ENCODE measurements at places on chromosomes 2 and 18.

GRCh38 chr18:45962461-45962860 is 4.7 kb downstream of the EPG5 start:
- DNase-seq, result no peak

DNA sequence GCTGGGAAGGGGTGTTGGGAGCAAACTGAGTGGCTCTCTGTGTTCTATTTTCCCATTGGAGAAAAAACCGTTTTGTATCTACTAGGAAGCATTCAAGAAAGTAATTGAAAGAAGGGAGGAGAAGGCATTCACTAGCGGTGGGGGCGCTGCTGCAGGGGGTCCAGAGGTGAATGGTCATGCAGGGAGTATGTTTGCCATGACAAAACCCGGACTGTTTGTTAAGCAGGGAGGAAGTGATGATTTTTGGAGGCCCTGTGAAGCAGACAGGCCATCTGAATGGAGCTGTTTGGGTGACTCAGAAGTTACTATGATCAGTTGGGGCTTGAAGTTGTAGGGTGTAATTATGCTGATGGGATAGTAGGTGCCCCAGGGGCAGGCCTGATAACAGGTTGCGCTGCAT is 7.0 kb downstream of the TAF4B start:
- DNase-seq, result no peak

DNA sequence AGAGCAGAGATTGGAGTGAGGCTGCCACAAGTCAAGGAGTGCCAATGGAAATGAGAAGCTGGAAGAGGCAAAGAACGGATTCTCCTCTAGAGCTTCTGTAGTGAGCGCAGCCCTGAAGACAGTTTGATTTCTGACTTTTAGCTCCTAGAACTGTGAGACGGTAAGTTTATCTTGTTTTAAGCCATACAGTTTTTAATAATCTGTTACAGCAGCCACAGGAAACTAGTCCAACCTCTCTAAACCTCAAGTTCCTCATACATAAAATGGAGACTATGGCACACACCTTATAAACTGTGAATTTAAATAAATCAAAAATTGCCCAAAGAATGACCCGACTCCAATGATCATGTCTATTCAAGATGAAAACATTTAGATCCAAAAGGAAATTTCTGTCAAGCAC is 596.5 kb downstream of the BCL11A start:
- DNase-seq, result no peak

DNA sequence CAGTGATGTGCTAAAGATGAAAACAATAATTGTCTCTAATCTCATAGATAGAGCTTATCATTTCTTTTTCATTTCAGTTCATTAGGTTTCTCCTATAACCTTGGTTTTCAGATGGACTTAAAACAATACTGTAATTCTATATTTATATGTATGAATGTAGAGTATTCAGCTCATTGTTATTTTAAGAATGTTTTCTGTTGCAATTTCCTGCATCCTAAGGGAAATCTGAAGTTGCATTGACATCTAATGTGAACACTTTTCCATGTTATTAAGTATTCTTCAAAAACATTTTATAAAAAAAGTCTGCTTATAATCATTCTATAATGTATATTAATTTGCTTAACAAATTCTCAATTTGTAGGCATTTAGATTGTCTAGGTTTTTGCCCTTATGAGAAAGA is 288.9 kb downstream of the XIRP2 start:
- no peak for DNase-seq

DNA sequence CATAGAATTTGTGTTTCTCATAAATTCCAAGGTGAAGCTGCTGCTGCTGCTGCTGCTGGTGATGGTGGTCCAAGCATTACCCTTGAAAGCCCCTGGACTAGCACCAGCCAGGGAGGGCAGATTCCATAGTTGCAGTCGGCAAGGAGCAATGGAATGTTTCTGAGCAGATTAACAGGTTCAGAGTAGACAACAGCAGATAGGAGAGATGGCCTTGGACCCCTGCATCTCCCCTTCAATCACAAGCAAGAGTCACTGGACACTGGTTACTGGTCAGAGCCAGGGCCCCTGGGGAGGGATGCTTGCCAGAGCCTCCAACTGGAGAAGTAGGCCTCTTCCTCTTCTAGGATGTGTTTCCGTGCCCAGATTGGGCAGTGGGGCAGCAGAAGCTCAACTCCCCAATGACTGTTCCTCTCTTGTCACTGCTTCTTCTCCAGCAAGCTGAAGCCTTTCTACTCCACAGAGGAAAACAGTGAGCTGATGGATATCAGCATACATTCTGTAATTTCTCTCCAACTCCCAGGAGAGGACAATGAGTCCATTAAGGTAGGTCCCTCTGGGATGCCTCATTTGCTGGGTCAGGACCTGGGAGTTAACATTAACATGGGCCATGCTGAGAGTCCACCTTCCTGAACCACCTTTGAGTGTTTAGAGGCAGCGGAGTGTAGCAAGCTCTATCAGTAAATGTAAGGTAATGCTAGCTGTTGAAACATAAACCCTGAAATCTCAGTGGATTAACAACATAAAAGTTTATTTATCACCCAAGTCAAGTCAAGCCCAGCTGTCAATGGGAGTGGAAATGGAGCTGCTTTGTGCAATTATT is 35.3 kb downstream of the MROH2A start:
- no peak for DNase-seq

- DNase-seq, result no peak
Observed at GRCh38 chr2:11681722-11682589, 12.0 kb upstream of the NTSR2 start.

DNA sequence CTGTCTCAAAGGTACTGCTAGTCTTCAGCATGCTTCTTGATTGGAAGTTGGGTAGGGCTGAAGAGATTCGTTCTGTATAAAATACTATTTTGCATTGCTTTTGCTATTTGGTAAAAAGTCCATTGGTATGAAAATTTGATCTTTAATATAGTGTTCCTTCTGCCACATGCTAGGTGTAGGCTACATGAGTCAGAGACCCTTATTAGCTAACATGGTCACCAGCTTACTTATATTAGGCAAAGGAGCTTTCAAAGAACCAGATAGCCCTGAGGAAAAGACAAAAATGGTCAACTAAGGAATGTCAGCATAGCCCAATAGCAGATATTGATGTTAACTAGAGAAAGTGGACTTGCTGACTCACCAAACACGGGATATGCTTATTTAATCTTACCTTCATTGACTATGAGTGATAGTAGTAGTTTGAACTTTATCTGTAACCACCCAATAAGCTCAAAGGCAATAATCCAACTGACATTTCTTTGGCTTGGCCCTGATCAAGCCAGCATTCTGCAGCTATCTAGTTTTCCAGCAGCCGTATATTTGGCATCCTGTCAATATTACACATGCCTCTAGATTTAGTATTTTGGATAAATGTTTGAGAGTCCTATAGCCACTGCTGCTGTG is 110.0 kb downstream of the TPGS2 start:
- no peak for DNase-seq

- no peak for DNase-seq
Observed at GRCh38 chr18:29181151-29181901, 1004.4 kb upstream of the CDH2 start.

DNA sequence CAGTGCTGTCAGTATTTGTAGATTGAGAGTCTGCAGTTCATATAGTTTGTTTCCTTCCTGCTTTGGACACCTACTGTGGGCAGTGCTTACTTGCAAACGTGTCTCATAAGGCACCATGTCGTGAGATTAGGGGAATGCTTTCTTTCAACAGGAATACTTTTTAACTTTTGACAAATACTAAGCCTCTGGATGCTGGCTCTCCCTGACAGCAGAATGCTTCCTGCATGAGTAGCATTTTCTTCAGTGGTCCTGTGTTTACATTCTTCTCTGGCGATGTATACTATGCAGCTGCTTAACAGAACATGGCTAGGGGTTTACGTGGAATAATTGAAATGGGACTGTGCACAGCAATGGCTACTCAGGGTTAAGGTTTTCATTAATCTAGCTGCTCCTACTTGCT is 807.5 kb downstream of the MBD2 start:
- no peak for DNase-seq

DNA sequence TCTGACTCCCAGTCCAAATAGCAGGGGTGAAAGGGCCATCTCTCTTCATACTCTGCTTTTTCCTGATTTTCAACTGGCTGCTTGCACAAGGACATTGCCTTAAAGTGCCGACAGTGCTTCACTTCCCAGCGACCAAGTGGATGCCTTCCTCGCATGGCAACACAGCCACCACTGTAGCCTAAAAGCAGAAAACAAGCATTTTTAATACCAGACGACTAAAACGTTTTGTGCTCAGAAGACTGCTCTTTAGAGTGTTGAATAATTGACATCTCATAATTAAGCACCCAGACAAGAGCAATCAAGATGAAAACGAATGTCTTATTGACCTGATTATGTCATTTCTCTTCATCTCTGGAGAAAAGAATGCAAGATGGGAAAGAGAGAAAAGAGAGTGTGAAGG is 75.2 kb downstream of the PLA2R1 start:
- DNase-seq, result no peak

GRCh38 chr2:29219374-29219773 is 104.2 kb downstream of the CLIP4 start:
- no peak for DNase-seq

DNA sequence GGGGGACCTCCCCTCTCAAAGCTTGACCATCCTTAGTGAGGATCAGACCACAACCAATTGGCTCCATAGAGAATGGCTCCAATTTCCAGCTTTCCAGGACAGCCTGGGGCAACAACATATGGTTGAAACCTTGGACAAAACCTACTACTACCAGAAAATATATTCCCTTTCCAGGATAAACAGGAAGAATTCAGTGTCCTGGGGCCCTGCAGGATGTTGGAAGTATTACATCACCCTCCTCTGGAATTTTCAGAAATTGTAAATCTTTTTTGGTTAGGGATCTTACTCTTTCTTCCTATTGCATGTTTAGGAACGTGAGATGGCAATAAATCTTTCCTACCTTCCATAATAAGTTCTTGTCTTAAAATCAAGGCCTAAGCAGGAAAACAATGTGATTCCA is 158.9 kb upstream of the MEIS1 start:
- no peak for DNase-seq

DNA sequence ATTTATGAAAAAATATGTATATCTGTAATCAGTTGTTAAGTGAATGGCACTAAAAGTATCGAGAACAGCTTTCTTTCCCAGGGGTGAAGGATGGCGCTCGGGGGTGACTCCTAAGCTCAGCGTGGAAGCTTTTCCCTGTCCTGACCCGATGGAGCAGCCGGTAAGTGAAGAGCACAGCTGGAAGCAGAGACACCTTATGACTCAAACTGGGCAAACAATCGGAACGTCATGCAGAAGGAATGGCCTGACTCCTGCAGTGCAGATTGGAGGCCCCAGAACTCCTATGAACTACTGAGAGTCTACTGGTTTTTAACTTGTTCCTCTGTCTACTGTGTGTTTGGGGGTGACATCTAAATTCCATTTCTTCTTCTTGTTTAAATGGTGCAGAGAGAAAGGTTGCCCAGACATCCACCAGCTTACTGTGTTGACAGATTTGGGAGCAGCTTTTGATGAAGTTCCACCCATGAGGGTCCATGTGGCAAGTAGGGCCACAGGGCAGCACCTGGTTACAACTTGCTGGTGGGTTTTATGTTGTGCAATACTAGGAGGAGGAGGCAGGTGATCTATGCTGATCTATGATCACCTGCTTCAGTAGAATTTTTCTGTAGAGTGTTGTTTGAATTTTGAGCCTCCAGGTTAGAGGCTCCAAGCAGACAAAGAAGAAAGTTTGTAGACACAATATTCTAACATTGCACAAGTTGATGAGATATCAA is 52.8 kb upstream of the TMEM182 start:
- DNase-seq, result no peak

DNA sequence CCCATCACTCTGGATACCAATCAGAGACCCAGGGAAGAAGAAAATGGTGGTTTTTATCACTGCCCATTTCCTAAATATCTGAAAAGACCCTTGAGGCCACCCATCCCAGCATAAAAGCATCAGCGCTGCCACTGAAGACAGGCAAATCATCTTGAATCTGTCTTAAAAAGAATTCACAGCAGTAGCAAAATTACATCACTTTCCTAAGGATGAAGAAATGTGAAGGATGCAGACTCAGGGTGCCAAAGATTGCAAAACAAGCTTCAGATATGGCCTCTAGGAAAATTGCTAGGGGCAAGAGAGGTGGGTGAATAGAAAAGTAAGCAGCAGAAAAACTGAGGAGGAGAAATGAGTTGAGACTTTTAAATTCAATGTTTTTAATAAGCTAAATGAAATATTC is 70.0 kb downstream of the SLC25A12 start:
- no peak for DNase-seq

DNA sequence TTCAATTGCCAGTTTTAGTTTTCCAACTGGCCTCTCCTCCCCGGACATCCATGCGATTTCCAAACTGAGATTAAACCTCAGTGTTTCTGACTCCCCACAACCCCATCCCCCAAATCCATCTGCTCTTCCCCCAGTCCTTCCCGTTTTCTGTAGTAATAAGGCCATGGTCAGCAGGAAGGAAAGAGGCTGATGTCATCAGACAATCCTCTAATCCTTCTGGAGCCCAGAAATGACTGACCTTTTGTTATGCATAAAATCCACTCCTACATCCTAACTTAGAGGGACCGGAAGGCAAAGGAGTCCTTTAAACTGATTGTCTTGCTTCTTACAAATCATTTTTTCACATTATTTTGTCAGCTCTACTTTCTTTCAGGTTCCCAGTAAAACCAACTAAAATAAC is 155.8 kb downstream of the INO80D start:
- DNase-seq, result no peak

GRCh38 chr2:94979406-94980375 is 45.8 kb upstream of the MAL start:
- no peak for DNase-seq

DNA sequence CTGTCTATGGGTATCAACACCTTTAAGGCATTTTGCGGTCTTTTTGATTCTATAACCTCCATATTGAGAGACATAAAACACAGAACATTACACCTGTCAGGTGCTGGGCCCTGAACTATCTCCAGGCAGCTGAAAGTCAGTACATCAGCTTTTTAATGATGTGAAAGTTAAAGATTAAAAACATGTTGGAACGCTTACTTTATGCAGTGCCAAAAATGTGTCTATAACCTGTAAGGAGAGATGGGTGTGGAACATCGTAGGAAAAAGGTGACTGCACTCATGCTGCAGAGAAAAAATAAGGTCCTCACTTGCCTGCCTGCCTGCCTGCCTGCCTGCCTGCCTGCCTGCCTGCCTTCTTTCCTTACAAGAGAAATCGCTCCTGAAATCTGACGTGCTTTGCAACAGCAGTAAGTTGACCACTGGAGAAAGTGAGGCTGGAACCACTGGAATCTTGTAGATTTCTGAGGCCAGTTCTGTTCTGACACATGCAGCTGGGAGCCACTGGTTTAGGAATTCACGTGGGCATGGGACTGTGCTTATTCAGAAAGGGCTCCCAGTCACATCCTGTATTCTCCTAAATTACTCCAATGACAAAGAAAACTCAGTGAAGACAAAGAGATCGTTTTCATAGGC is 34.1 kb downstream of the BCL11A start:
- DNase-seq, result no peak

GRCh38 chr2:182718459-182718858 is 2.4 kb downstream of the DNAJC10 start:
- DNase-seq, result no peak

DNA sequence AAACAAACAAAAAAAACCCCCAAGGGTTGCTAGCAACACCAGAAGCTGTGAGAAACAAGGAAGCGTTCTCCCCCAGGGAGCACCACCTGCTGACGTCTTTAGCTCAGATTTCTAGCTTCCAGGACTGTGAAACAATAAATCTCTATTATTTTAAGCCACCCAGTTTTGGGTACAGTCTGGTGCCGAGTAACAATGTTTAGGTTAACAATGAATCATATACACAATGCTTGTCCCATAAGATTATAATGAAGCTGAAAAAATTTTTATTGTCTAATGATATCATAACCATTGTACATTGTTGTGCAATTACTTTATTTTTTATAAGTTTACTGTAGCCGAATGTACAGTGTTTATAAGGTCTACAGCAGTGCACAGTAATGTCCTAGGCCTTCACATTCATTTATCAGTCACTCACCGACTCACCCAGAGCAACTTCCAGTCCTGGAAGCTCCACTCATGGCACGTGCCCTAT is 72.1 kb upstream of the CAB39 start:
- no peak for DNase-seq

Measured in breast epithelium (tissue), 4 donors.